CD8-positive, alpha-beta T cell (primary cell): ENCODE measurements at places on chromosomes 12 and 14. TPM values are rescaled to one million over a fixed set of nuclear protein-coding genes. Genes with fewer than 3 reads are reported as not detected.

DNA sequence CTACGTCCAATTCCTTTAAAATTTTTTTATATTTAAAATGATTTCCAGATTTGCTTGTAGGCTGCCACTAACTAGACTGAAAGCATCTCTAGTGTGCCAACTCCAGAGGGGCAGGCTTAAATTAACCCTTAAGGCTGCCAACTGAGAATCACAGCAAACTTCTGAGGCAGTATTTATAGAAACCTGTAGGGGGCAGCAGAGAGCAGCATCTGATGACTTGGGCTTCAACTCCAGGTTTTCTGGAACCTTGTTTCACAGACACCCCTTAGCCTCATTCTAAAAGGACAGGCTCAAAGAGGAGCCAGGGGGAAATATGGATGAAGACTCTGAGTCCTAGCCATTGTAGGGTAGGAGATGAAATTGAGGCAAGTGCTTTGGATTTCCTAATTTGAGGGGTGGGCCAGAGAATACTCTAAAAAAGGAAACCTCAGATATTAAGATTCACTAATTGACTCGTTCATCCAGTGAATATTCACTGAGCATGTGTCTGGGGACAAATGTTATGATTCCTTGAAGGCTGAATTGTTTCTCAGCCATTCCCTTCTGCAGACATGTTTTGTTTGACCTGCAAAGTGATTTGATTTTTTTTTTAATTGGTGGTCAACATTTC lies 63.3 kb upstream of the HSPB8 start:
- DNase-seq = peak; percentile 7

- no peak for DNase-seq
Measured at GRCh38 chr12:86601550-86602308, 345.5 kb upstream of the MGAT4C start.

The PTCSC3 gene
- not detected for total RNA-seq

The ARHGAP9 gene
- 367 TPM for total RNA-seq

DNA sequence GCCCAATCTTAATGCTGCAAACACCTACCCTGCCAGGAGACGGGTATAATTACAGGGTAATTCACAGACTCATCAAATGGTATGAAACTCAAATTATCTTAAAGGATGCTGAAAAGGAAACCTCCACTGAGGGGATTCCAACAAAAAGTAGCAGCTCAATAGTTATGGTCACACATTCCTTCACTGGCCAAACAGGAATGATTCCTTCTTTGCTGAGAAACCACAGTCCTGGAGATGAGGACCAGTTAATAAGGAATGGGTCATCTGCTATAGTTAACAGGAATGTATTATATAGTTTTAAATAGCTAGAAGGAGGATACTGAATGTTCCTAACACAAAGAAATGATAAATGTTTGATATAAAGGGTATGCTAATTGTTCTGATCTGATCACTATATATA lies 136.9 kb downstream of the STXBP6 start:
- DNase-seq = no peak

DNA sequence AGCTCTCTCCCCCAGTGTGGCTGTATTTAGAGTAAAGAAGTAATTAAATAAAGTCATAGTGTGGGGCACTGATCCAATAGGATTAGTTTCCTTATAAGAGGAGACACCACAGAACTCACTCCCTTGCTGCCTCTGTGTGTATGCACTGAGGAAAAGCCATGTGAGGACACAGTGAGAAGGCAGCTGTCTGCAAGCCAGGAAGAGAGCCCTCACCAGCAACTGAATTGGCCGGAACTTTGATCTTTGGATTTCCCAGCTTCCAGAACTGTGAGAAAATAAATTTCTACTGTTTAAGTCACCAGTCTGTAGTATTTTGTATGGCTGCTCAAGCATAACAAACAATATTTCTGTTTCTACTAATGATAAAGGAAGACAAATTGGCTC lies 368.7 kb upstream of the PRICKLE1 start:
- DNase-seq = no peak

The ALX1 gene
- total RNA-seq = not detected
